Nucleus accumbens (tissue), 56 donors: ENCODE measurements at places on chromosomes 2 and 18.
A peak's percentile ranks its signal among the peaks of the same experiment; 100 is the strongest.

GRCh38 chr2:220240641-220241040, 613.2 kb downstream of the SLC4A3 start:
- DNase-seq = no peak

- DNase-seq = no peak
These were observed 20.8 kb downstream of the CRIM1 start for GRCh38 chr2:36376319-36376765.

DNA sequence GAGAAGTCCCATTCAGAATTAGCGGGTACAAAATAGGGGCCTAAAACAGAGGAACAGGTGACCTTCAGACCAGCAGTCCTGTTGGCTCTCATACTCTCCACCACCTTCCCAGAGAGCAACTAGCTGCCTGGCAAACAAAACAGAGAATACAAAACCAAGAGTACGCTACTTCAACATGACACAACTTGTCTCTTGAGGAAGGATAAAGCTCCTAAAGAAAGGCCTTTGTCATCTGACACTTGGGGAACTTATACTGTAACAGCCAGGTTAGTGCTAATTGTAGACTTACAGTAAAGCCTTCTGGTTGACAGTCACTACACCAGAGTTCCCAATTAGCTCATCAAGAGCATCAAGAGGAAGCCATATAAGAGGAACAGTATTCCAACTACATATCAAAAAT, 282.1 kb upstream of the NT5C1B start:
- no peak for DNase-seq

DNA sequence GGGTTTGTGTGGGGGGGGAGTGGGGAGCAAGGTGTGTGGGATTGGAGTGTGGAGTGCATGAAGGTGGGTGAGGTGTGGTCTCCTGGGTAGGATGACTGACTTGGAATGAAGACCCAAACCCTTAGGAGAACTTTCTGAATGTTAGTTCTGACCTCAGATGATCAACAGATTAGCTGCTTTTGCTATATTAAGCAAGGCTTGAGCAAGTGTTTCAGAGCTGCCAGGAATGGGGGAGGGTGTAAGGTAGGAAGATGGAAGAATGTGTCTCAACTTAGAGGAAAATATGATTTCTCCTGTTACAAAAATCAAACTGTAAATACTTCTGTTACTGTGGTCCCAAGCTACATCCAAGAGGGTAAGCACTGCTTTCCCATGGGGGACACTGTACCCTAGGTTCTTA, 273.6 kb downstream of the TGIF1 start:
- DNase-seq = no peak

GRCh38 chr2:15750433-15750814, 158.8 kb downstream of the DDX1 start:
- DNase-seq = no peak

DNA sequence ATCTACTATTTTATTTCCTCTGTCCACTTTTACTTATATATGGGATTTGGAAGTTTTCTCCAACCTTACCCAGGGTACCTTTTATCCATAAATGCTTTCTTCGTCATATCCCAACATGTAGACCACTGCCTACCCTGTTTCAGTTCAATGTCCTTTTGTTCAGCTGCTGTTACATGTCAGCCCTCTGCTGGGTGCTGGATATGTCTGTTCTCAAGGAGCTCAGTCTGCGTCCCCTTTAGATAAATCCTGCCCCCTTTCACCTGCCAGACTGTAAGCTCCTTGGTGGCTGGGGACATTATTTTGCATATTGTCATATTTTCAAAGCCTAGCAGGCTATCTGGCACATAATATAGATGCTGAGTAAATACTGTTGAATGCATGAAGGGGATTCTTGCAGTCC, 53.2 kb downstream of the NEMP2 start:
- DNase-seq = no peak

GRCh38 chr2:20438334-20439192, 8.3 kb upstream of the RHOB start:
- no peak for DNase-seq

- no peak for DNase-seq
These were observed 1221.6 kb upstream of the NRXN1 start for GRCh38 chr2:52253416-52253980.

GRCh38 chr18:62536005-62536404, 13.2 kb downstream of the ZCCHC2 start:
- no peak for DNase-seq

DNA sequence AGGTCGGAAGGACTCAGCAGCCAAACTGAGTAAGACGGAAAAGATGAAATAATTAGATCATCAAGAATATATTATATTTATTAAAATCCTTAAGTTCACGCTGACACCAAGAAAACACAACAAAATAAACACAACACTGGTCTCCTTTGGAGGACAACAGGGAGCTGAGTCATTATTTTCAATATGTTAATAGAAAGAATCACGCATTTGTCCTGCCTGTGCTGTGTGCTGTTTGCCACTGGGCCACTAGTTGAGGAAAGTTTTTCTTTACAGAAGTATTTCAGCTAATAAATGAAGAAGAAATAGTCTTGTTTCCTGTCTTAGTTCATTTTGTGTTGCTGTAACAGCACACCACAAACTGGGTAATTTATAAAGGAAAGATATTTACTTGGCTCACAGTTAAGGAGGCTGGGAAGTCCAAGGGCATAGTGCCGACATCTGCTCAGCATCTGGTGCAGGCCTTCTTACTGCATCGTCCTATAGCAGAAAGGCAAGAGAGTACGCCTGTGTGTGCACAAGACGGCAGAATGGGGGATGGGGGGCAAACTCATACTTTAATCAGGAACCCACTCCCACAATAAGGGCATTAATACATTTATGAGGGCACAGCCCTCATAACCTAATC, 88.0 kb downstream of the TCF7L1 start:
- DNase-seq = no peak

- no peak for DNase-seq
These were observed 67.2 kb downstream of the KCTD1 start for GRCh38 chr18:26480897-26481795.

- DNase-seq = no peak
These were observed 129.7 kb downstream of the BARD1 start for GRCh38 chr2:214679736-214680135.

DNA sequence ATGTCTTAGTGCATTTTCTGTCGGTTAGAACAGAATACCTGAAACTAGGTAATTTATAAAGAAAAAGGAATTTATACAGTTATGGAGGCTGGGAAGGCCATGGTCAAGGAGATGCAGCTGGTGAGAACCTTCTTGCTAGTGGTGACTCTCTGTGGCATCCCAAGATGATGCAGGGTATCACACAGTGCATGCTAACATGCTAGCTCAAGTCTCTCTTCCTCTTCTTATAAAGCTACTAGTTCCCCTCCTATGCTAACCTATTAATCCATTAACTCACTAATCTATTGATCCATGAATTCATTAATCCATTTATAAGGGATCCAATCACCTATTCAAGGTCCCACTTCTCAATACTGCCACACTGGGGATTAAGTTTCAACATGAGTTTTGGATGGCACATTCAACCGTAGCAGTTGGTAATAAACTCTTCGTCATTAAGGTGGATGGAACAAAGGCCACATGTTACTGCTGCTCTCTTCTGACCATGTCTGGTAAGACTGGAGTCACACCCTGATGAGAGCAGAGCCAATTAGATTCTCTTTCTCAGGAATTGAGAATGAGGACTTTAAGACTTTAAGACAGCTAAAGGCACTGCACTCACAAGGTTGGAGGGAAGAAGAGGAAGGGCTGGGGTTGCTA, 211.6 kb upstream of the SMAD7 start:
- no peak for DNase-seq

- DNase-seq = no peak
These were observed 25.3 kb downstream of the PSME4 start for GRCh38 chr2:53945538-53945937.

DNA sequence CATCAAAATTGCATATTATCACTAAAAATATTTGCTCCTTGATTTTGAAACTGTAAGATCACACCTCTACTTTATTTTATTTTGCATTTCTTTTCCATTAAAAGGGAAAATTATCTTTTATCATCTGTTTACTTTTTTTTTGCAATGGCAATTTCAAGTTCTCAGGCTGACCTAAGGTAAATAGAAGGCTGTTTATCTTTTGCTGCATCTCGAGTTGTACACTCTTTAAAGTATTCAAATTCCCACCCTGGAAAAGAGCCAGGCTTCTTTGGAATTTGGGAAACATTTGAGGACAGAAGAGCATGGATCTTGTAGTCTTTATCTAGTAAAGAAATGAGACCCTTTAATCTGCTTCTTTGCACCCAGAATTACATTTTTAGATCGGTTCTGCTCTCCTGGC, 645.7 kb downstream of the SLC4A3 start:
- no peak for DNase-seq

DNA sequence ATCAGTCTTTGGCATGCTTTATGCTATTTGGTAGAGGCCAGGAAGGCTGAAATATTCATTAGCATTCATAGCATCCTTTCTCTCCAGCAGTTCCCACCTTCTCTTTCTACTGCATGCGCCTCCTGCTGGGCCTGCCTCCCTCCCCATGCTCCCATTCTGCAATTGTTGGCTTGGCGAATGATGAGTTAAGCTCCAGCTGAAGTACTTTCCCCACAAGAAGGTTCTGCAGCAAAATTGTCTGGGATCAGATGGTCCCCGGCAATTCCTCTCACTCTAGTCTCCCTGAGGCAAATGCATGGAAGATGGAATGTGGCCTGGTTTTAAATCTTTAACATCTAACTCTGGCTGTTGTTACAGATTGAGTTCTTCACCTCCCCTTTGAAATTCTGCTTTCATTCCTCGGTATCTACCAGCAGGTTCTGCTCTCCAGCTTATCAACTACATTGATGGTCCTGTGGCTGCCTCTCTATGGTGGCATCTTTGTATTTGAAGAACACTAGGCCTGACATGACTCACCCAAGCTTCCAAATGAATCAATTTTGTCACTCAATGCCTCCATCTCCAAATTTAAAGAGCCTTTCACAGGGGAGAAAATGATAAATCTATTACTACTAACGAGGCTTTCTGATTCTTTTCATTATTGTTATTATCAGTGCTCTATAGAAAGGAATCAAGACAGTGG, 55.9 kb downstream of the KCTD18 start:
- DNase-seq = no peak

- DNase-seq = no peak
These were observed 7.2 kb downstream of the ALKAL2 start for GRCh38 chr2:280650-281110.

DNA sequence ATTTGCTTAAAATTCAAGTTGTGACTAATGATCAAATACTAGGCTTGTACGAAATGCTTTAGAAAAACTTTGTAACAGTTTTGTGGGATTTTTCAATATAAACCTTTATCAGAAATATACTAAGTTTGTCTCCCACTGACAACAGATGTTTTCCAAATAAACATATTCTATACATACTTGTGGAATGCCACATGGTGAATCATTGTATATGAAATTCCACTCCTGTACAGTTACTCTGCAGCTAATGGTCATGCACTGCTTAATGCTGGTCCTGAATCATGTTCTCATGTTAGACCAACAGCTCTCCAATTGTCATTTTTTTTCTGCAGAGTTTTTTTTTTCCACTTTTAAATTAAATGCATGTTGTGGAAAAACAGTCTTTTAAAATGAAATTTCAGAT, 90.1 kb downstream of the DPP4 start:
- DNase-seq = no peak

GRCh38 chr2:240465765-240466578, 30.5 kb downstream of the GPC1 start:
- no peak for DNase-seq

- DNase-seq = no peak
These were observed 423.7 kb downstream of the METTL4 start for GRCh38 chr18:2147476-2148230.

DNA sequence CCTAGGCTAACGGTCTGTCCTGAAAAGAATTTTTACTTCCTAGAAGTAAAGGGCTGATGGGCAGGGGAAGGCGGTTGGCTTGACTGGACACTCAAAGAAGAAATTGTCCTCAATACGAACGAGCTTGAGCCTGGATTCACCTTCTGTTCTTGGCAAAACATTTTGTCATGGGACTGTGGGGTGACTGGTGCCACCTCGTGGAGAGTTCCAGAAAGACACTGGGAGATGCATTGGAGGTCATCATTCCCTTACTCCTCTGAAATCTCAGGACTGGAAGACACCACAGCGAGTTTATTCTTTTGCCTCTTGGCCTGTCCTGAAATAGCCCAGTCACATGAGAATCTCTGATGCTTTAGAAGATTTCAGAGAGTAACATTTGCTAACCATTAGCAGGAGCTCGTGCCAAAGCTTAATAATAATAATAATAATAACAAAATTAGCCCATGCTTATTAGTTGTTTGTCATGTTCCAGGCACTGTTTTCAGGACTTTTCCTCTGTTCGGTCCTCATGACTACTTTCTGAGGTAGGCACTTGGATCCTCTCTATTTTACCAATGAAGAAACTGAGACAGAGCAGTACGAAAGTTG, 44.5 kb downstream of the TMEM182 start:
- no peak for DNase-seq

GRCh38 chr2:233059797-233060500, at the start of gene INPP5D:
Gene INPP5D (plus strand): TSS chr2:233060342. CDS start chr2:233060479, 137 bp downstream.
- DNase-seq = no peak

GRCh38 chr2:95060446-95061118, 35.1 kb downstream of the MAL start:
- peak; percentile 59 for DNase-seq

DNA sequence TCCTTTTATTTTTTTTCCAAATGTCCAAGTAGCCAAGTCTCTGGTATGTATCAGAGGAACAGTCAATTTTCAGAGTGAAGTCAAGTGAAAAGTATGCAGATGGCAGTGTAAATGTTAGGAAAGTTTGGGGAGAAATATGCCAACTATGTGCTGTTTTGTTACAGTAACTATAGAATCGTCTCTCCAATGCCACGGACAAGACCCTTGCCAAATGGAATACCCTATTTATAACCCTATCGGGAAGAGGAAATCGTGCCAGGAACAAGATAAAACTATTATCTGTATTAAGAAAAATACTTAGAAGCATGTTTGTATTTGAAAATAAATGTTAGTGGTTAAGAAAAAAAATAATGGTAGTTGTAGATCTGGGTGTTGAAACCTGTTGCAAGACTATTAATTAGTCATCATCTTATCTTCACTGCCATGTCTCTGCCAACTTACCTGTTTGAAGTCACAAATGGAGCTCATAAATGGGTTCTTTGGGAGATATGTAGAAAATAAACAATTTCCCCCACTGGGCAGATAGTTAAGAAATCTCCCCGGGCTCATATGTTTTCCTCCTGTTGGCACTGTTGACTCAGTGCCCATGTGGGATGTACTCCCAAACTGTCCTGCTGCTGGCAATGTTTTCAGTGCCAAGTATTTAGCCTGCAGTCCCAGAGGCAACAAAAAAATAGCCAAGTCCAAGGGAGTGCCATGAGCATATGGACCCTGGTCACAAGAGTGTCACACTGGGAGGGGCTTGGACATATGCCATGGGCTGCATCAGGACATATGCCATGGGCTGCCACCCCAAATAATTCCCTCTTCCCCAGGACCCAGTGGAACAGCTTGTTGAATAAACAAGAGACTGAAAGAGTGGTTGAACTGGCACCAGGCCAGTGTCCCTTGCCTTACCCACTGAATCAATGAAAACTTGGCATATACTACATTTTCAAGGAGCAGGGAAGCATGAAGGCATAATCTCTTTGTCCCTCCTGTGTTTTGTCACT, 366.9 kb downstream of the OSR1 start:
- DNase-seq = no peak

GRCh38 chr2:48250943-48251342, 279.0 kb upstream of the STON1 start:
- DNase-seq = no peak
